ENCODE measurements at places on chromosomes 16 and 17.

GRCh38 chr16:67504031-67505021 is 21.0 kb upstream of the AGRP start:
- no peak for DNase-seq

DNA sequence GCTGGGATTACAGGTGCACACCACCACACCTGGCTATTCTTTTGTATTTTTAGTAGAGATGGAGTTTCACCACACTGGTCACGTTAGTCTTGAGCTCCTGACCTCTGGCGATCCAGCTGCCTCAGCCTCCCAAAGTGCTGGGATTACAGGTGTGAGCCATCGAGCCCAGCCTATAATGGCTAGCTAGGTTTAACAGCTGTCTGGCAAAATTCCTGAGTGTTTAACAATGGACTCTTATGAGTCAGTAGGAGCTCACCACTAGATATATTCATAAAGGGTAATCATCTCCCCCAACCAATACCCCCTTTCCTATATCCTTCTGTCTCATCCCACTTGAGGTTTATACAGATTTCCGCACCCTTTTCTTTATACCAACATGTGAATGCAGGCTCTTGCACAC is 91.5 kb upstream of the CDH13 start:
- no peak for DNase-seq

GRCh38 chr17:72145962-72146361 is 25.1 kb downstream of the SOX9 start:
- DNase-seq, result no peak

DNA sequence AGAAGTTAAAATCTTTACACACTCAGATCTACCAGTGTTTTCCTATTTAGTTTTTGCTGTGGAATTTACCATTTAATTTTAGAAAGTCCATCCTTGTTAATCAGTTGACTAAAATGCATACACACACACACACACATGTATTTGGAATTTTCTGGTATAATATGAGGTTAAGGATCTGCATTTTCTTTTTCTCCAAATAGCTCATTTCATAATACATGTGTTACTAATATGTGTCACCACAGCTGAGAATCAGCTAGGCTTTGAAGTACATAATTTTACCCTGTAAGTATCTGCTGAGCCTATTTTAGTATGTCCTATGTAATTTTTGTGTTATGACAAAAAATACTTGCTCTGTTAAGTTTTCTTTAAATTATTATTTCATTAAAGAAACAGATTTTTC is 143.2 kb downstream of the PHKB start:
- no peak for DNase-seq

DNA sequence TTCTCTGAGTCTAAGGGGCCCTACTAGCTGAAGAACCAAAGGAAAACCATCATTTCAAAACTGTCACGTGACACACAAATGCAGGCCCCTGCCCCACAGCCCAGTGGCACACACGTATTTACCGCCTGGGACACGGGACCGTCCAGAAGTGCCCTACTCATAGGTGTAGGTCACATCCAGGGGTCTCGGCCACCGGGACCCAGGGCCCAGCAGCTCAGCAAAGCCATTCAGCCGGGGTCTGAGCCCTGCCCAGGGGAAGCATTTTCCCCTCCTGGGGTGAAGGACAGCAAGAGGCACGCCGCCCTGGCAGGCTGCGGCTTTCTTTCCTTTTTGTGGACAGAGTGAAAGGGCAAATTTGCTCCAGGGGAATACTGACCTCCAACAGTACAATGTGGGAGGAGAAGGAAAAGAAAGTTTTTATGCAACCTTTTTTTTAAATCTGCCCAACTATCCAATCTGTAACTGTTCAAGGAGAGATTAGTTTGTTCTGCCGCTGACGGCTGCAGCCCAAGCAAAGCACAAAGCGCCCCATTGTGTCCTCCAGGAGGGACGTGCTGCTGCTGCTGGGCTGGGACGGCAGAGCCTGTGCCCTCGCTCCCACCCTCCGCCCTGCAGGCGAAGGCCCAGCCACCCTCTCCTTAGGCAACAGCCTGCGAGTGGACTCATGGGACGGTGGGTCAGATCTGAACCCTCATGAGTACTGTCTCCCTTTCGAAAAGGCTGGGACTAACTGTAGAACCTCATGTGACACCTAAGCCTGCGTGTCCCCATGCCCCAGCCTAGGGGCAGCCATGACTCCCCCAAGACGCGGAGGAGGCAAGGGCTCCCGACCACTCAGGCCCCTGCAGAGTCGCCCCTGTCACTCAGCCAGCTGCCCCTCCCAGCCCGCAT is 21.3 kb downstream of the SLC7A5 start:
- no peak for DNase-seq

- no peak for DNase-seq
Observed at GRCh38 chr17:39196808-39197291, 619 bp downstream of the CACNB1 start.

- no peak for DNase-seq
Observed at GRCh38 chr17:1470071-1470754, 14.2 kb upstream of the CRK start.

- DNase-seq, result no peak
Observed at GRCh38 chr16:57178196-57178595, 7.6 kb downstream of the PSME3IP1 start.

Measured in germinal center (tissue), 1 donor.